ENCODE measurements at places on chromosomes 7 and 10. TPM values are rescaled to one million over a fixed set of nuclear protein-coding genes. Genes with fewer than 3 reads are reported as not detected.

ANKRD61 gene
- not detected for total RNA-seq

PITX3 gene
- total RNA-seq = not detected

AKR1C8 gene
- total RNA-seq = 0.30 TPM

SORBS1 gene
- 1,478 TPM for total RNA-seq

TACC2 gene
- total RNA-seq = 74.4 TPM

GBF1 gene
- 41.9 TPM for total RNA-seq

VKORC1L1 gene
- 21.6 TPM for total RNA-seq

ITPRID1 gene
- total RNA-seq = not detected

MKRN1 gene
- total RNA-seq = 68.5 TPM

COBL gene
- 1.5 TPM for total RNA-seq

FEZF1 gene
- total RNA-seq = not detected

AOAH gene
- total RNA-seq = 34.9 TPM

NME8 gene
- 2.0 TPM for total RNA-seq

SPDYE2 gene
- total RNA-seq = not detected

PRSS37 gene
- not detected for total RNA-seq

CTTNBP2 gene
- 15.9 TPM for total RNA-seq

OPN1SW gene
- total RNA-seq = not detected

ANKRD26 gene
- 5.8 TPM for total RNA-seq

COL1A2 gene
- 1,770 TPM for total RNA-seq

PRSS1 gene
- total RNA-seq = 6.3 TPM

ZPBP gene
- not detected for total RNA-seq

TAS2R41 gene
- total RNA-seq = 0.69 TPM

GGCT gene
- 16.7 TPM for total RNA-seq

TPK1 gene
- 11.5 TPM for total RNA-seq

TRPV5 gene
- not detected for total RNA-seq

NEUROG3 gene
- total RNA-seq = not detected

SHLD2 gene
- 18.7 TPM for total RNA-seq

CTBP2 gene
- 85.7 TPM for total RNA-seq

PDK4 gene
- 294 TPM for total RNA-seq

AKR1D1 gene
- not detected for total RNA-seq

SSC4D gene
- 0.58 TPM for total RNA-seq

LRRC17 gene
- 8.1 TPM for total RNA-seq

CUBN gene
- total RNA-seq = 3.7 TPM

UBTD1 gene
- 15.1 TPM for total RNA-seq

NRAP gene
- total RNA-seq = not detected

PNLIPRP2 gene
- 1.2 TPM for total RNA-seq

FZD8 gene
- 8.2 TPM for total RNA-seq

BAIAP2L1 gene
- total RNA-seq = 3.6 TPM

FAM221A gene
- 8.7 TPM for total RNA-seq

AGAP9 gene
- total RNA-seq = 21.8 TPM

OR2A1 gene
- total RNA-seq = 0.39 TPM

EGFR gene
- 70.5 TPM for total RNA-seq

MKI67 gene
- total RNA-seq = 4.2 TPM

AVL9 gene
- total RNA-seq = 35.8 TPM

Measured in aorta (tissue), 5 donors.